ENCODE measurements at places on chromosomes 4 and X.

- no peak for DNase-seq
Measured at GRCh38 chr4:55546506-55546755, 278 bp downstream of the CLOCK start.

DNA sequence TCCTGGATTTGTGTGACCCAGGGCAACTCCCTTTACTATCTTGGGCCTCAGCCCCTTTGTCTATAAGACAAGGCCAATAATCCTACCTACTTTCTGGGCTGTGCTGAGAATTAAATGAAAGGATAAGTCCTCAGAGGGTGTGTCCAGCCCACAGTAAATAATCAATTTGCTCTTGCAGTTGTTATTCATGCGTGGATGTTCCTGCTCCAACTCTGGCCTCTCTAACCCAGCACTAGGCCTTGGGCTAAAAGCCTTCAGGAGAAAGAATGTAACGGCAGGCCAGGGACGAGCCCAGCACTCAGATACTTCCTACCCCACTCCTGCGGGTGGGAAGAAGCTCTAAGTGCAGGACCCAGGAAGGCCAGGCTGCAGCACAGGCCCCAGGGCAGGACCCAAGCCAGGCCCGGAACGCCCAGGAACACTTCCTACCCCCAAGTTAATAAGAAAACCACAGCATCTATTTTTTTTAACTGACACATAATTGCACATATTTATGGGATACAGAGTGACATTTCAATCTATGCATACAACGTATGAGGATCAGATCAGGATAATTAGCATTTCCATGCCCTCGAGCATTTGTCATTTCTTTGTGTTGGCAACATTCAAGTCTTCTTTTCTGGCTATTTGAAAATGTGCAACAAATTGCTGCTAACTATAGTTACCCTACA lies 179.6 kb upstream of the RBPJ start:
- no peak for DNase-seq

- DNase-seq: no peak
Measured at GRCh38 chrX:33721927-33722326, 410.2 kb downstream of the FAM47A start.

GRCh38 chr4:76449833-76450232 lies 14.8 kb downstream of the SHROOM3 start:
- DNase-seq: no peak

GRCh38 chr4:47662975-47663374 lies 174.9 kb downstream of the CORIN start:
- DNase-seq: no peak

- DNase-seq: no peak
Measured at GRCh38 chr4:188550296-188550695, 411.1 kb downstream of the TRIML1 start.

GRCh38 chrX:370244-370962 lies 16.3 kb downstream of the PPP2R3B start:
- no peak for DNase-seq

GRCh38 chr4:73617256-73617655 lies 3.0 kb downstream of the RASSF6 start:
- no peak for DNase-seq

- DNase-seq: peak; percentile 41
Measured at GRCh38 chrX:101287402-101287801, 3.7 kb downstream of the TAF7L start.

GRCh38 chr4:77201343-77201742 lies 44.3 kb downstream of the CCNG2 start:
- no peak for DNase-seq

DNA sequence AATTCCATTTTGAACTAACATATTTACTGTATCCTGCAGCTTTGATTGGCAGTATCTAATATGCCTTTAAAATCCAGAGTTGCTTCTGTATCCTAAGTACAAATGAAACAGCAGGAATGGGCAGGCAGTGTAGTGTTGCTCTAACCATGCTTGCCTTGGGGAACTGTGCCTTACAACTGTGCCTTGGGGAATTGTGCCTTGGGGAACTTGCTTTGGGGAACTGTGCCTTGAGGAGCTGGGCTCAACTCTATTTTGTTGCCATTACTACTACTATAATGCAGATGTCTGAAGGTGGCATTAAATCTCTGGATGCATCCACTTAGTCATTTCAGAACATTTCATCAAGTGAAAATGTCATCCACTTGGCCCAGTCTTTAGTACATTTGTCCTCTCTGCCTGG lies 6.9 kb downstream of the CXCL3 start:
- no peak for DNase-seq

DNA sequence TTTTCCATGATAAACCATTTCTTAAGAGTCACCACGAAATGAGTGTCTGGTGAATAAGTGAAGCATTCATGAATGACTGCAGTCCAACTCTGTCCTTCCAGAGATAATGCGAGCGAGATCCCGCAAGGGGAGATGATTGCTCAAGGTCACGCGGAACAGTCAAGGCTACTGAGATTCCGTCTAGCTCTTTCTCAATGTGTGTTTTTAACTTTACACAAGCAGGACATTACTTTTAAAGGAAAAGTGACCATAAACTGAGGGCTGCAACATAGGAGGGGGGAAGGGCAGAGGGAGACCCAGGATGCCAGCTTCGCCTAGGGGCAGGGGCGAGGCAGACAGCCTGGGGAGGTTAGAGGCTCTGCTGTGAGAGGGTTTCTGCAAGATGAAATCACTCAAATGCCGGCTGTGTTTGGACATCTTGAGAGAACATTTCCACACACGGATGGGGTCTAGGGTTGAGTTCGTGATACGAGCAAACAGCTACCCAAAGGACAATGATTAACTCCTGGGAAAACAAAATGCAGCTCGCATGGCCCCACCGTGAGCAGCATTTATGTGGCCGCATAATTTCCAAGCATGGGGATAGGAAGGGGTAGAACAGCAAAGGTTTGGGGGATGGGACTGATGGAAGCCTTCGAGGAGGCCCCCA lies 23.8 kb upstream of the CCNQ start:
- DNase-seq: no peak

- peak; percentile 78 for DNase-seq
Measured at GRCh38 chr4:112145790-112146501, 692 bp downstream of the FAM241A start.

DNA sequence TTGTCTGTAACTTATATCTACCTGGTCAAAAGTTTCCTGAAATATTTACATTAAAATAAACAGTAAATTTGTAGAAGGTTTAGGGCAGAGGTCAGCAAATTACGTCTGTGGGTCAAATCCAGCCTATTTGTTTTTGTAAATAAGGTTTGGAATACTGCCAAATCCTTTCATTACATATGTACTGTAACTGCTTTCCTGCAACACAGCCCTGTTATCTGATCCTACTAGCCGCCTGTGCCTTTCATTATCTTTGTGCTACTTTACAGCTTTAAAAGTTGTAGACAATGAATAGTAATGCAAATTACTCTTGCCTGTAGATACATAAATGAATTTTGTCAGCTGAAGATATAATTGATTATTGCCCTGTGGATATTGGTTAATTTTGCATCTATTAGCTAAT lies 369.6 kb upstream of the SLC7A11 start:
- DNase-seq: no peak

DNA sequence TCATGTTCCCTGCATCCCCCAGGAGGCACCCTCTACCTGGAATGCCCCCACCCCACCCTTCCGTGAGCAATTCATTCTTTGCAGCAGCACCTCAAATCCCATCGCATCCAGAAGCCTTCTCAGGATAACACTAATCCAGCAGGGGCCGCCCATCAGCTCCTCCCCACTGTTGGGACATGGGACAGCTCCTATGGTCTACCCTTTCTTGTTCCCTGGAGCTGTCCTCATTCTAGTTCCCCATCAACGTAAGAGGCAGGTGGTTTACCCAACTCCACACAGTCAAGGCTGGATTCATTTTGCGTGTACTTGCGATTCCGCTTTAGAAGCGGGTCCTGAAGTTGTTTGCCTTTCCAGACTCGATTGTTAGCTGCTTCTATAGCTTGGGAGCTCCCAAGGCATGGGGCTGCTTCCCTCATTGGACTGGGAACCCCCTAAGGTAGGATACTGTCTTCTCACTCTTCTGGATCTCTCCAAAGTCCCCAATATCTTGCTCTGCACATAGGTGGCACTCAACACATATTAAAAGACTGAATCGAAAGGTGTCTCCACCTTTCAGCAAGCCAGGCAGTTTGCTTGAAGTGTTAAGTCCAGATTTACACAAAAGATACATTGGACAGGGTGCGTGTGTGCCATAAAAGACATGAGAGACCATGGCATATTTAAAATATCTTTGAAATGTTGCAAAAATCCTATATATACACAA lies 942 bp upstream of the APLN start:
- peak; percentile 49 for DNase-seq

DNA sequence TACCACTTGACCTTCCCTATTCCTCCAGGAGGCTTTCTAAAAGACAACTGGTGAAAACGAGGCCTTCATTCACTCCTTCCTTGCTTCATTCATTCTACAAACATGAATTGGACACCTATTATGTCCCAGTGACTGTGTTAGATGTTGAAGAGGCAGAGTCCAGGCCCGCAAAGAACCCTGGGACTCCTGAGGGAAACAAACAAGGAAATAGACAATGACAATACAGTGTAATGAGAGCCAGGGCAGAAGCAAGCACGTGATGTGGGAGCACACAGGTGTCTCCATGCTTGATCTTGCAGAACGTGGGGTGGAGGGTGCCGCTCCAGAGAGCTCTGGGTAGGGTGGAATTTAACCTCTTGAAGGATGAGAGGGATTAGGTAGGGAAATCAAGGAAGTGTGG lies 137.6 kb upstream of the KLF3 start:
- DNase-seq: no peak

- DNase-seq: no peak
Measured at GRCh38 chr4:79281566-79282359, 44.1 kb downstream of the NAA11 start.

DNA sequence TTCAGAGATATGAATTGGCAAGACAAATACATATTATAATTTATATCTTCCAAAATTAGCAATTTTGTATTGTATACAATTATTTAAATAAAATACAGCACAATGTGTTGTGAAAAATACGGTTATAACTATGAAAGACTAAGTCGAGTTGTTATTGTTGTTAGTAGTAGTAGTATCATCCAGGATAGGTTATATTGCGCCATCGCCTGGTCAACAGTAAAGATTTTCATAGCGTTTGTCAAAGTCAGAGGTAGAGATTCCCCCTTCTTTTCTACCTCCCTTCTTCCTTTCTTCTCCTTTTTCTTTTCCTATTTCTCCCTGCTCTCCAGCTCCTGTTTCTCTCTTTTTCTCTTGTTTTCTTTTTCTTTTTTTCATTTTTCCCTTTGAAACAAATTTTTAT lies 499.1 kb upstream of the EPHA5 start:
- no peak for DNase-seq

DNA sequence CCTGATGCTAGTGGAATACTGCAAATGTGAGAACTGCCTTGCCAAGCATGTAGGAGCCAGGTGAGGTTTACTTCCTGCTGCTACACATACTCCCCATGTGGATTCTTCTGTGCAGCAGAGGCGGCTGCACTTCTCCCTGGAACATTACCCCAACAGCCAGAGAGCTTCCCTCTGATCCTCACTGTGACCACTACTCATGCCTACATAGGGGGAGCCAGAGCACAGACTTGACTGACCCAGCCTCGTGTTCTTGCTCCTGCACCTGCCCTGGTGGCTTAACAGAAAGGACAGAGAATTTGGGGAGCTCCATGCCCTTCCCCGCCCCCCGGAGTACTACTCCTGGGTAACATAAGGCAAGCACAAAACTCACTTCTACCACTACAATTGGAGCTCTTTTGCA lies 38.4 kb downstream of the UGT2A2 start:
- DNase-seq: no peak

DNA sequence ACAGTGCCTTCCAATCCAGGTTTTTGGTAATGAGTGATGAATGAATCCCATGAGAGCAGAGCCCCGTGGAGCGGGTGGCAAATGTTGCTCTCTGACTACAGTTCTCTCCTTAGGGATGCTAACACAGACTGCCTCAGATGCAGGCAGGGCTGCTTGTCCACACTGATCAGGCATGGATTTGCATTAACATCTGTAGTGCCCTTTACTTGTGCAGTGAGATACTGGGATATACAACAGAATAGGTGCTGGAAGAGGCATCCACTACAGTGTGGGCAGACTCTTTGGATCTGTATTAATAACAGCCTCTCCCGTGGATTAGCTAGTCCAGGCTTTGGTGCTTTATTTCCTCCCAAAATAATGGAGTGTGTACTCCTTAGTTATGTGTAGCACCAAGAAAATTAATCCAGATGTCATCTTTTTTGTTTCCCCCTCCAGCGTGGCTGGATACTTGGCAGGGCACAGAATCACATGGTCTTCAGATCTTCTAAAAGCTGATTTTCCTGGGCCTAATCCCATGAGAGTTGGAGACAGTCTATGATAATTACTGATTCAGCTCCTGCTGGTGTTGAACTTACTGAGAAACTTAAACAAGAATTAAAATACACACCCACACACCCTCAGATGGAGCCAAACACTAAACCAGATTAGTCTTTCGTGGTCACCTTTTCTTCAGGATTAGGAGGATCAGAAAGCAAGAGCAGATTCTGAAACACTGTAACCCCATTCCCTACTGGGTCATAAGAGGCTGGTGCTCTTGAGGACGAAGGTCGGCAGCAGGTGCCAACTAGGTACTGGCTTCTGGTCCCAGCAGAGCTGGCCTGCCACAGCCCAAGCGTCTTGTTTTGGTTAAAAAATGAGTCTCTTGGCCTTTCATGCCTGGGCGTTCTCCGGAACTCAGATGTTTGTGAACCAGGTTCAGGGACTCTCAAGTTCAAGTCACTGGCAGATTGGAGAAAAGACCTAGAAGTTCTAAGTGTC lies 23.1 kb upstream of the NAP1L5 start:
- no peak for DNase-seq

- DNase-seq: no peak
Measured at GRCh38 chr4:142861351-142861750, 15.2 kb upstream of the INPP4B start.

DNA sequence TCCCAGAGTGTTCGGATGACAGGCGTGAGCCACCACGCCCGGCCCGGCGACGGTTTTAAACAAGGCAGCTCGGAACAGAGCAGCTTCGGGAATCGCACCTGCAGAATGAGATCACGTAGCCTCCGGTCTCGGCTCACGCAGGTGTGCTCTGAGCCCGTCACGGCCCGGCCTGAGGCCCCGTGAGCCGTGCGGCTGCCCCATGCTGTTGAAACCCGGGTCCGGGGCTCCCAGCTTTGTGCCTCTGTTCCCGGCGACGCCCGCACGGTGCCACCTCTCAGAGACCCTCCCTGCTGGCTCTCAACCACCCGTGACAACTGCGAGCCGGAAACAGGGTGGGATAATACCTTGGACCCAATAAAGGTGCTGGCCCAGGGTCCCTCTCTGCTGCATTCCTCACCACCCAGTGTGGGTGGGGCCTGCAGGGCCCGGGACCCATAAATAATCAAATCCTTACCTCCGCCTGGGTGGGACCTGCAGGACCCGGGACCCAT lies 13.4 kb upstream of the PLCXD1 start:
- no peak for DNase-seq

- peak; percentile 73 for DNase-seq
Measured at GRCh38 chrX:63350941-63351616, at the start of gene SPIN4. Gene SPIN4, minus strand, starts transcription at chrX:63351332. Its CDS starts 513 bp downstream, at chrX:63350819.

- peak; percentile 6 for DNase-seq
Measured at GRCh38 chrX:20515841-20516461, 249.2 kb upstream of the RPS6KA3 start.

DNA sequence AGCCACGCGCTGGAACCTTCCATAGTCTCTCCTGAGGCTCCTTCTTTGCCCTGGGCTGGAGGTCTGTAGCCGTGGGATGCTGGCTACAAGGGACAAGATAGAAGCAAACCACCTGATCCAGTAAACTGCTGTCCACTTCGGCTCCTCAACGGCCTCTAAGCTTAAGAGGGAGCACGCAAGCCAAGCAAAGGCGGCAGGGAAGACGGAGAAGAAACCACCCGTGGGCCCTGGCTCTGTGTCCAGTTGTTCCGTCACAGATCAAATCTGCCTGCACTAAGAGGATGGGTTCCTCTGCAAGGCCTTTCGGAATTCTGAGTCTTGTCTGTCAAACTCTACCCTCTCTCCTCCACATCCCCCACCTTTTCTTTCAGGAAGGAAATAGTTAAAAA lies 401 bp upstream of the EDNRA start:
- no peak for DNase-seq
